Activated effector memory CD4-positive, alpha-beta T cell treated with Interleukin-2 at 50 U/mL for 16 hours (primary cell): ENCODE measurements at places on chromosomes 6 and 20.

- no peak for DNase-seq
Measured at GRCh38 chr6:149766156-149766769, 16.7 kb downstream of the PCMT1 start.

GRCh38 chr6:43912598-43913371, 142.8 kb downstream of the VEGFA start:
- DNase-seq: no peak

- no peak for DNase-seq
Measured at GRCh38 chr6:31265926-31266325, 6.0 kb downstream of the HLA-C start.

GRCh38 chr20:46243707-46244628, 64.3 kb downstream of the CDH22 start:
- DNase-seq: no peak

DNA sequence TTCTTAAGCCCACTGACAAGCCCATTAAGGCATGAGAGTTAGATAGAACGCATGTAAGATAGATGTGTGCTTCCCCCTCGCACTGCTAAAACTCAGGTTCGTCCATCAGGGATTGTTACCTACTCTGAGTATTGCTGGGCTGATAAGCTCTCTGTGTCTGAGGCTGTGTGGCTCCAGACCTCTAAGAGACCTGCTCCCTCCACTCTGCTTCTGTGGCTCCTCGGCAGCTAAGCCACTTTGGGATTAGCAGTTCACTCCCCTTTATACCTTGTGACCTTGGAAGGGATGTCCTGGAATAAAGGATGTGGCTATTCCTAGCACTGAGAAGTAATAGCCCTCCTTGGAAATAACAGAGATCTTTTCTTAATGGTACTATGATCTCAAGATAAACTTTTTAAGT, 164.9 kb downstream of the TMEM242 start:
- DNase-seq: no peak

DNA sequence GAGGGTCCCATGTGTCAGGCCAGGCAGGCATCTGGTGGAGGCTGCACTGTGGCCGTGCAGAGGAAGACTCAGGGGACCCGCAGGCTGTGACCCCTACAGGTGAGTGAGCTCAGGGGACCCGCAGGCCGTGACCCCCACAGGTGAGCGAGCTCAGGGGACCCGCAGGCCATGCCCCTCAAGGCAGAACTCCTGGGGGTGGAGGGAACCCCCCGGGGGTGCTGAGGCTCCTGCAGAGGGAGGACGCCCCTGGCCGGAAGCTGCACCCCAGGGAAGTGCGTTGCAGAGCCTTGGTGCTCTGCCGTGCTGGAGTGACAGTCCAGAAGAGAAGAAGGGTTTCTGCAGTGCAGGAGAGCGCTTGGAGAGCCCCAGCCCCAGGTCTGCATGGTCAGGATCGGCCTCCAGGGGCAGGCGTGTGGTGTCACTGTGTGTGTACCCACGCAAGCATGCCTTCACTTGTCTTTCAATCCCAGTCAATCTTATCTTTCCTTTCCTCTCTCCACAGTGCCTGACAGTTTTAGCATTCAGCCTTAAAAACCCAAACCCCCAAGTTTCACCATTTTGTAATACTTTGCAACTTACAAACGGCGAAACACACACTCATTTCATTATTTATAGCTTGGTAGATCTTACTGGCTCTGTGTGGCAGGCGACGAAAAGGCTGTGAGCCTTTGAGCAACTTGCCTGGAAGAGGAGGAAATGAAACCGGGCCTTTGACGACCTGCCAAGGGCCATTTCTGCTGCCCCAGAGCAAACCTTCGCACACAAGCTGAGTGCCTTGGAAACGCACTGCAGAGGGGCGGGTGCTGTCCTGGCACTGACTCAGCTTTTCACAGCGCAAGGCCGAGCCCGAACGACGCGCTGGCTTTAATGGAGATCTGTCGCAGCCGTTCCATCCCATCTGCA, 101.4 kb upstream of the AGPAT4 start:
- DNase-seq: no peak

DNA sequence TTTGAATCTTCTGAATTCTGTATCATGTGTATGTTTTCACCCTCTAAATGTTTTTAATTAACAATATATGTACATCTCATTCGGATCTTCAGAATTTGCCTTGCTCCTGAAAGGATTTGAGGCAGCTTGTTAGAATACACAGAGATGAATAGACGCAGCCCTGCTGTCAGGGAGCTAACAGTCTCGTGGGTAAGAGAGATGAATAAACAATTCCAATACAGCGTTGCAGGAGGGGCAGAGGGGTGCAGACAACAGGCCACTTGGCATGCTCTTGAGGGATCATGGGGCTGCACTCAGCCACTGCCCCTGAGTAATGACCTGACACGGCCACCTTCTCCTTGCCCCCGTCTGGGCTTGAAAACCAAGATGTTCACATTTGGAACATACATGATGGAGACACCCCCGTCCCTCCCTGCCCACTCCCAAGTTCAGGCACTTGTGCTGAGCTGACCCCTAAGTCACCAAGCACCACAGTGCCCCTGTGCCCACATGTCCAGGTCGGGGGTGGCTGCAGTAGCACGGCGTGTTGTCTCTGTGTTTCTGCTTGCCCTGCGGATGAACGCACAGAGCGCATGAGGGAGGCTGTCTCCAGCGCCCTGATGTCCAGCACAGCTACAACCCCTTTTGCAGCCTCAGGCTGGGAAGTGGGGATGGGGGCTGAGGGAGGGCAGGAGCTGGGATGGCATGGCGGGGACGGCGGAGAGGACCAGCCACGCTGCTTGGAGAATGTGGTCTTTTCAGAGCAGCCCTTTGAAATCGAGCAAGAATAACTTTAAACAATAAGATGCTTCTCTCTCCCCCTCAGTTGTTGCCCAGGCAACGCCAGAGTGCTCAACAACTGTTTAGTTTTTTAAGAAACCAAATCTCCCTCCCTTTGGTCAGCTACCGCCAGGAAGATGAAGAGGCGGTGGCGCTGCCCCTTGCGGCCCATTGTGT, 33.0 kb upstream of the CDH22 start:
- DNase-seq: no peak

DNA sequence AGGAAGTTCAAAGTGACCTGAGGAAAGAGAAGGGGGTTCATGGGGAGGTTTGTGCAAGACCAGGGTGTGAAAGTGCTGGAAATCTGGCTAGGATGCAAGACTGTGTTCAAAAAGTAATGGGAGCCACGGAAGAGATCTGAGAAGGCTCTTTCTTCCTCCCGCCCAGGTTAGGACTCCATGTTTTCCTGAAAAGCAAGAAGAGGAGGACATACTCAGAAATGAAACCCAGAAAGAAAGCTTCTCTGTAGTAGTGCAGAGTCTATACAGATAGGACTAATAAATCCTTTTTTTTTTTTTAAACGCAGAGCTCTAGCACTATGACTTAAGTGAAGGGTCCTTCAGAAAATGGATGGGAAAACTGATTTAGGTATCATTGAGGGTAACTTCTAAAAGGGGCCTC, 3.2 kb upstream of the DDO start:
- DNase-seq: no peak

GRCh38 chr20:49029203-49029602, 16.9 kb upstream of the CSE1L start:
- no peak for DNase-seq

GRCh38 chr6:110756817-110757216, 58.5 kb downstream of the CDK19 start:
- DNase-seq: no peak

DNA sequence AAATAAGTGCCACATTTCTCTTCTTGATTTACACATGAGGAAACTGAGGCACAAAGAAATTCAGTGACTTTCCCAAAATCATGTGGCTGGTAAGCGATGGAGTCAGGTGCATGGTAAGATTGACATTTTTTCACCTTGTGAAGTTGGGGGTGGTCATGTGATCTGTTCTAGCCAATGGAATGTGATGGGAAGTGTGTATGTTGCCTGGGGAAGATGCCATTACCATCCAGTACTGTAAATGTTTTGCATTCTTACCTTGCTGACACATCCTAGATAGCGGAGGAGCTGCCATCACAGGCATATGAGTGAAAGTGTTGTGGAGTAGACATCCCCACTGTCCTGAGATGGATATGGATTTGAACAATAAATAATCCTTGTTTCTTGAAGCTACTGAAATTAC, 499.6 kb upstream of the SULF2 start:
- DNase-seq: no peak
